ENCODE measurements at places on chromosomes 6 and 20. TPM values are rescaled to one million over a fixed set of nuclear protein-coding genes. Genes with fewer than 3 reads are reported as not detected.
A peak's percentile ranks its signal among the peaks of the same experiment; 100 is the strongest.

Gene UNC93A
- not detected for total RNA-seq

Gene CUTA
- total RNA-seq, result 186 TPM

Gene GRM1
- total RNA-seq, result not detected

Gene CLIC5
- 0.20 TPM for total RNA-seq

Gene LTB
- 0.64 TPM for total RNA-seq

Gene ATP6V1G2
- 1.8 TPM for total RNA-seq

Gene PRPH2
- total RNA-seq, result not detected

Gene OTOR
- total RNA-seq, result not detected

GRCh38 chr6:16761471-16762267 lies 409 bp upstream of the ATXN1 start:
- peak; percentile 74 for DNase-seq

DNA sequence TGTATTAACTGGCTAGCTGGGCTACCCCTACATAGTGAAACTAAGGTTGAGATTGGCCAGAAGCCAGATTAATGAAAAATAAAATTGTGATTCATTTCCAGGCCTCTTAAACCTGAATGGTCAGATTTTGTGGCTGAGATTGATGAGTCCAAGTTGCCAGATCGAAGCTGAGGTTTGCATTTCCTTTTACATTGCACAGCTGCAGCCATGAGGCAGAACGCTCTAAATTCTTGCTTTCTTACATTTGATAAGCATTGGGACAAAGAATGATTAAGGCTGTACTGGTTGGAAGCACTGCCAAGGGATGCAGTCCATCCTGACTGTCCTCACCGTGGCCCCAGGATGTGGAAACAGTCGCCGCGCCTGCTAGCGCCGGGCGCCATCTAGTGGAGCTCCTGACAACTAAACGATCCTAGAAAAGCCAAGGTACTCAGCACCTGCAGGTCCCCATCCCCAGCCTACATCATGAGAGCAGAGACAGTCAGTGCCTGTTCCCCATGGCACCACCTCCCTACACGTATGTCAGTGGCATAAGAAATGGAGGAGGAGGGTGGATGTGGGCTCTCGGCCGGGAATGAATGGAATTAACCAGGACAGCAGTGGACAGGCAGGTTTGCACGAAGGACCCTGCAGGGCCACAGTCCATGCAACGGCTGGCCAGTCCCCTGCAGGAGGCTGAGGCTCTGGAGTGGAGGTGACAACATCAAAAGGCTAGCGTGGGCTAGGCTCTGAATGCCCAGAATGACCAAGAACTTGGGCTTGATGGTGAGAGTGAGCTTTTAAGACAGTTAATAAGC lies 19.0 kb downstream of the PXDC1 start:
- no peak for DNase-seq

DNA sequence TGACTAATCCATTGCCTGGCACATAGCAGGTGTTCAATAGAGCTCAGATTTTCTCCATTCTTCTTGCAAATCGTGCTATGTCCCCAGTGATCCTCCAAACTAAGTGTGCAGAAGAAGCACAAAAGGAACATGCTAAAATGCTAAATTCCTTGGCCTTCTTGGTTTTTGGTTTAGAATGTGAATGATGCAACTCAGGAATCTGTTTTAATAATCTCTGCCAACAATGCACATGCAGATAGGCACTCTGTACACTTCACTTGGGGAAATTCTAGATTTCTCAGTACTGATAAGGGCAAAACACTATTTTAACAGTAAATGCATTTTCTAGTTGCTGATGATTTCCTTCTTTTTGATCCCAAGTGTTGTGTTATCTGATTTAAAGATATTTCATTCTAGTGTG lies 35.2 kb downstream of the SLC22A1 start:
- DNase-seq, result no peak

- DNase-seq, result no peak
Measured at GRCh38 chr6:126385536-126385935, 45.6 kb downstream of the CENPW start.

DNA sequence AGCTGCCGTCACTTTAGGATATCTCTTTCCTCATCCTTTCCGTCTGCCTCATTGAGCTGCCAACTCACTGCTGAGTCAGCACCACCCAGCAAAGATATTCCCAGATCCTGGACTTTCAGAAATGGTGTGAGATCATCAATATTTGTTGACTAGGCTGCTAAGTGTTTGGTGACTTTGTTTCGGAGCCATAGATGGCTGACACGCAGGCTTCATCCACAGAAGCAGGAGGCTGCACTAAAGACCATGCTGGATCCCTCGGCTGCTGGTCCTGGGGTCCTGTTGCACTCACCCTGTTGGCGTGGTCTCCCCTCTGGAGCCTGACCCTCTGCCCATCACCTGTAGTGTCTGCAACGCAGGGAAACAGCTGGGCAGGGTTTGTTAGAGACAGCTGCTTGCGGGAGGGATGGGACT lies 96.5 kb downstream of the ERMARD start:
- no peak for DNase-seq

DNA sequence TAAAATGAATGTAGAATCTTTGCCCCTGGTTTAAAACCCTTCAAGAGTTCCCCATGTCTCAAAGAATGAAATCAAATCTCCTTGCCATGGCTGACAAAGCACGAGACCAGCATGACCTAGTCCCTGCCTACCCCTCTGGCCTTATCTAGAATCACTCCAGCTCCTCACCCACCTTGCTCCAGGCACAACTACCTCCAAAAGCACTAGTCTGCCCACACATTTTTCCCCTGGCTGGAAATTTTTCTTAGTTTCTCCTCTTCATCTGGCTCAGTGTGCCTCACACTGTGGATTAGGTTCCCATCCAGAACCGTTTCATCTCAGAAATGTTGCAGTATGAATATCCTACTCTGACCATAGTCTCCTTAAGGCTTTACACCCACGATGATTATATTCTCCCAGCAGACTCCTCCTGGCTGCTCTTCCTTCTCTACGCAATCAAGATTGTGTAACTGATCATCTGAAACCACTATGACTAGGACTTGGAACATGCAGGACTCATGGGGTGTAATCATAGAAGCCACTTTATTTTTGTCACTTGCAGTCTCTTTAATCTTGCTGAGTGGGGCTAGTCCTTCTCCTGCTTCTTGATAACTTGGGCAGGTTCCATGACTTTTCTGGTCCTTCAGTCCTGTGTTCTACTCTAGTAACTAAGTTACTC lies 7.8 kb upstream of the MRS2 start:
- no peak for DNase-seq

DNA sequence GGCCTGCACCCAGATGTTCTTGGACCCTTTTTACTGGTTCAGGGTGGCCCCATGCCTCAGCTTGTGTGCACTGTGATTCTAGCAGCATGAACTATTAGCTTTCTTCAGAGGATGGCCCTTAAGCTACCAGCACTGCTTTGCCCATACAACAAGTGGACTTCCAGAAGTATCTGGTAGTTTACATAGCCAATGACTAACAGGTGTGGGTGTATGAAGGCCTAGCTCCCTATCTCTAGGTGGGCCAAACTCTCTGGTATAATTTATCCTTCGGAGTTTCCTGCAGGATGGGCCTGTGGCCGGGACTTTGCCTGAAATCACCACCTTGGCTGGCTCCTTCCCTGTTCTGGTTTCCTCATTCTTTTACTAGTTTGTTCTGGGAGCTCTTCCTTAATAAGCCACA lies 26.1 kb upstream of the JAG1 start:
- no peak for DNase-seq

DNA sequence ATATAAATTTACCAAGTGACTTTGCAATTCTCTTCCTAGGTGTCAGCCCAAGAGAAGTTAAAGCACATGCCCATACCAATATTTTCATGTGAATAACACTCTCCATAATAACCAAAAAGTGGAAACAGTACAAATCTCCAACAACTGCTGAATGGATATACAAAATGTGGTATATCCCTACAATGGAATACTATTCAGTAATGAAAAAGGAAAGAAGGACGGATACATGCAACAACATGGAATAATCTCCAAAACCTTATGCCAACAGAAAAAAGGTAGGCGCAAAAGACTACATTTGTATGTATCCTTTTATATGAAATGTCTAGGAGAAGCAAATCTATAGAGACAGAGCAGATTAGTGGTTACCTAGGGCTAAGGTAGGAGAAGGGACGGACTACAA lies 487.7 kb upstream of the ID4 start:
- no peak for DNase-seq

DNA sequence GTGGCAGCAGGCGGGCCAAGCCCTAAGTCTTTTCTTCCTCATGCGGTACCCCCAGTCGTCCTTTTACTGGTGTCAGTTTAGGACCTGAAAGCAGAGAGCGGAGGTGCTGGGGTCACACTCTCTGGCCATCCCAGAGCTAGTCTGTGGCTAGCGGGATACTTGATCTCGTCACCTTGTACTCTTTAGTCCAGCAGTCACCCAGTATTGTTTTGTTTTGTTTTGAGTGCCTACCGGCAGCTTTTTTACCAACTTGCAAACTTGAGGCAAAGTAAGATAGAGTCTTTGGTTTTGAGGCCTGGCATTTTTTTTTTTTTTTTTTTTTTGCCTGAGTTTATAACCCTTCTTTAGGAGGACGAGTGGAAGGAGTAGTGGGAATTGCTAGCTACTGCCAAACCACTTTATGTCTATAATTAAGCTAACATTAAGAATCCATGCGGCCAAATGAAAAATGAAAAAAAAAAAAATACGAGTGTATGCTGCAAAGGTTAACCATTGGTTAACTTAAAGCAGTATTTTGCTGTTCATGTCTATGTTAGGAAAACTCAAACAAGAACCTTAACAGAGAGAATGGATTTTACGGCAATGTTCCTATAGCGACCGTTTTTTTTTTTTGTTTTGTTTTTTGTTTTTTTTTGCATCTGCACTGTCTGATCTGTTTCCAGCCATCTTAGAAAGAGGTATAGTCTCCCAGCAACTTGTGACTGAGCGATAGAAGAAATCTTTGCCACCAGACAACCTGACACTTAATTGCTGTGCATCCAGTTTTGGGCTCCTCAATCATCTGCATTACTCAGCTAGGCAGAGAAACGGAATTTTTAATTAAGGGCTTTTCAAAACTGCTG lies 56.9 kb downstream of the FAM217A start:
- no peak for DNase-seq

- DNase-seq, result no peak
Measured at GRCh38 chr6:36029464-36029863, 1.9 kb downstream of the MAPK14 start.

DNA sequence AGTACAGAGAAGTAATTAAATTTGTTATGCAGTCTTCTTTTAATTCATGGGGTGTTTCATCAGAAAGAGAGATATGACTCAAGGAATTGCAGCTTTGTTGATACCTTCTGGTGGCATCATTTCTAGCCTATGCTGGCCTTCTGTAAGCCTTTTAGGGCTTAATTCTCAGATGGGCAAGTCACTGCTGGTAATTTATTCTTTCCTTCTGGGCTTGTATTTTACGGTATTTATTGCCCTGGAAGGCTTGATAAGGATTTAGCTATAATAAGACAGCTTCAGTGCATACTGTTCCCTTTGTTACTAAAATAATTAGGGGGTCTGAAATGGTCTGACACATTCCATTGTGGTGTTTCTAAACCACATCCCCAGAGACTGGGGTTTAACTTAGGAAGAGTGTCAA lies 57.9 kb upstream of the EMILIN3 start:
- DNase-seq, result no peak
